NCI-H2171 treated with DMSO at 0.1 percent for 48 hours (cell line): ENCODE measurements at places on chromosomes 6 and 20.
A peak's percentile ranks its signal among the peaks of the same experiment; 100 is the strongest.

DNA sequence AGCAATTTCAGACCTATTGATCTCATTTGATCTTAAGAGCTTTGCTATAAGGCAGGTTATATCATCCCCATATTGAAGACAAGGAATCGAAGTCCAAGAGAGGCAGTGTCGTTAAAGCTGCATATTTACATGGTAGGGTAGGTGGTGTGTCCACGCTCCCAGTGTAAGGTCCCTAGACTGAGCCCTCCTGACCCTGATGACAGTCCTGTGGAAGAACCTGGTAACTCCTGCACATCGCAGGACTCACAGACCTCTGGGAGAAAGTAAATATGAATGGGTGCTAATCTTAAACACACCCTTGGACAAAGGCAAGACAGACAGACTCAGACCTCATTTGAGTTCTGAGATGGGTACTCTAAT, 602 bp upstream of the HLA-DPB1 start:
- no peak for DNase-seq

DNA sequence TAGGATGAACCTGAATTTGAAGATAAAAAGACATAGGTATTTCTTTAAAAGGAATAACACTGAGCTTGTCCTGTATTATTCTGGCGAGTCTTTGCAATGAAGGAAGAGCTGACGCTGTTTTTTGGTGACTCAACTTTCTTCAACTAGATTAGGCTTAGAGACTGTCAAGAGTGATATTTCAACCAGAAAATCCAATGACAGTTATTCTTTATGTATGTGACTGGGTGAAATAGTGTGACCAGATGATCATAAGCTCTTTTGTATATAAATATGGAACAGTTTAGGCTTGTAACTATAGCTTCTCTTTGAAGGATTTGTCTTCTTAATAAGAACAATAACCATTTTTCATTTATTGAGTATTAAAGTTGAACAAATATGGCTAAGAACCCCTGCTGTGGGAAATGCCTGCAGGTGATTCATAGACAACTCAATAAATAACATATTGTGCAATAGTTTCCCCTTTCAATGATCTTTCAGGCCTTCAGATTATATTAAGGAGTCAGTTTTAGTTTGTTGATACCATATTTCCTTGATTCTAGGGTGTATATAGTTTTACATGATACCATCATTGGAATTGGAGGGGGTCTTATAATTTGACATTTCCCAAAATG, 265.6 kb upstream of the JAG1 start:
- DNase-seq = no peak

DNA sequence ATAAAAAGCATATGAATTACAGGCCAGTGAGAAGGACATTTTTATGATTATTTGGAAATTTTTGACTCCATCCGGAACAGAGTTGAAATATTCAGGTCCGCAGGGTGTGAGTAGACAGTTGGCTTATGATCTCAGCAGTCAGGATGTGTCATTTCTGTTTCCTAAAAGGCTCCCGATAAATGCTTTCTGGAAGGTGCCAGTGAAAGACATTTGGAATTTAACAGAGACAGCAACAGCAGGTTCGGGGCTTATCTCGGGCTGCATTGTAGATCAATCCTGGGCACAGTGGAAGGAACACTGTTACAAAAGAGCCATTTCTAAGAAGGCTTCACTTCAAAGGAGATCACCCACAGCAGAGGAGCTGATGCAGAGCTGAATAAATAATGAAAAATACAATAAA, 934.4 kb downstream of the KIF16B start:
- DNase-seq = no peak

DNA sequence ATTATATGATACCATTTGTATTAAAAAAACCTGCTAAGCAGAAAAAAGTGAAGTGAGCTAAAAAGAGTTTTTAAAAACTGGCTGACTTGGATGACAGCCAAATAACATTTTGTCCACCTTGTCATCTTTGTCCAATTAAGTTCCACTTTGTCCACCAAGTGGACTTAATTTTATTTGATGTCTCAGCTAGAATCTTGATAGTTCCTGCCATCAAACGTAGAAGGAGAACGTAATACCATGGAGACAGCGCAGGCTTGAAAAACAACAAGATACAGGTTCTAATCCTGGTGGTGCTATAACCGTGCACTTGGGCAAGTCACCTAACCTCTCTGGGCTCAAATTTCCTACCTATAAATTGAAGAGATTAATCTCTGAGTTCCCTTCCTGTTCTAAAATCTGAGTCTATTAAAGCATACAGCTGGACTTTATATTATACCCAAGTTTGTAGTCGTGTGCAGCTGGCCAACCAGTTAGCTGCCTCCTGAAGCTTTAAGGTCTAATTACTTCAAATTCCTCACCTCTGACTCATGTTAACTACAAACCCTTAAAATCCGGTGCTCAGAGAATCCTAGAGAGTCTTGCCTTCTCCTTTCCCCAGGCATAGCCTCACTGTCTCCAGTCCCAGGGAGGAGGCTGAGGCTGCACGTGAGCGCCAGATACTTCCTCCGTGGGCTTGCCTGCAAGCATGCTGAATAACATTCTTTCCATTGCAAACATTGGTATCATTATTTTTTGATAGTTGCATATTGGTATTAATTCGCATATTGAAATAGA, 16.8 kb downstream of the TMEM244 start:
- DNase-seq = no peak

DNA sequence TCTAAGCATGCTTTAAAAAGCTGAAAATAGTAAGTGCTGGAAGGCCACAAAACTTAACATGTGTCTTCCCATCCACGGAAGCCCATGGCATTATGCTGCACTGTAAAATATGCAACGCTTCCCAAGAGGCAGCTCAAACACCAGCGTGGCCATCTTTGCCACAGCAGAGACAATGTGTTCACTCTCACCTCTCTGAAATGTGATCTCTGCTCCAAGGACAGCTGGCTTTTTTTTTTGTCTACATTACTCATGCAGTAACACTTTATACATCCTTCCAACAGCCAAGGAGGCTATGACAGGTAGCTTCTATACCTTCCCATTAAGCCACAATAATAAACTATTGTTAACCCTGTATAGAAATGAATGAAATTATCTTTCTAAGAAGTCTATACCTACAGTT, 49.2 kb downstream of the BLOC1S5 start:
- peak; percentile 81 for DNase-seq

- DNase-seq = no peak
These were observed 423.6 kb downstream of the CDH26 start for GRCh38 chr20:60381643-60382400.

GRCh38 chr20:63093966-63094766, 87.4 kb upstream of the BHLHE23 start:
- DNase-seq = no peak
